Posterior cingulate gyrus (tissue), 11 donors: ENCODE measurements at places on chromosomes 2 and 18.

- DNase-seq = no peak
These were observed 206.1 kb upstream of the REV1 start for GRCh38 chr2:99695944-99696253.

DNA sequence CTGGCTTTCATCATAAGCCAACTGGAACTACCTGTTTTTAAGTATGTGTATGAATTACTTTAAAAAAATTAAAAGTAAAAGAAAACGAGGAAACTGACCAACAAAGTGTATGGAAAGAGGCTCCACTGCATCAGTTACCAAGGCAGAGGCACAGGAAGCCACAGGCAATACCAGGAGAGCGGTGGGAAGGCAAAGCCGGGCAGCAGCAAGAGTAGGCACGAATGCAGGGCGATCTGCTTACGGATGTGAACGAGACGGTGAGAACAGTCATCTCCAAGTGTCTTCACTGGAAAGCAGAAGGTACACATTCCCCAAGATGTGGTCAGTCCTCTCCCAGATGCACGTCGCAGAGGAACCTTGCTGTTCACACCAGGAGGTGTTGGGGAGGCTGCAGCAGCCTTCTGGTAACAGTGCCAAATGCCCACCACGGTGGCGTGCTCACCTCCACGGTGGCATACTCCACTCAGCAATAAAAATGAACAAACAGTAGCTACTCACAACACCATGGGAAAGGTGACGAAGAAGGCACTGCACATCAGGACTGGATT, 43.1 kb downstream of the HS6ST1 start:
- no peak for DNase-seq

- peak; percentile 88 for DNase-seq
These were observed 9.7 kb upstream of the WNT10A start for GRCh38 chr2:218870984-218871344.

DNA sequence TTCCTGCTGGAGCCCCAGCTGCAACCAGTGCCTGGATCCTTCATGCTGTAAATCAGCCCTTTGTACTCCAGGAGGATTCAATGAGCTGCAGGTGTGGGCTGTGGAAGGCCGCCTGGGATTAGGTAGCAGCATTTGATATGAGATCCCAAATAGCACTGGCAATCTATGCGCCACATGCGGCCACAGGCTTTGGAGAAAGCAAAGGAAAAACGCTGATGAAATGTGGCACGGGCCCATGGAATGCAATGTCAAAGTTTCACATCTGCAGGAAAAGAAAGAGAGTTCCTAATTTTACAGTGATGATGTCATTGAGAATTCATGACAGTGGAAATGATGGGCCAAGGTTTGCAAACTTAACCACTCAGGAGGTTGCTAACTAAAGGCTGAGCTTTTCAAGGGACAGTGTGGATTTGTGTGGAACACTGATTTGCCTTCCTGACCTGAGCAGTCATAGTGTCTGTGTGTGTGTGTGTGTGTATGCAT, 216.4 kb upstream of the OSR1 start:
- no peak for DNase-seq

- DNase-seq = no peak
These were observed 42.6 kb downstream of the ARHGAP15 start for GRCh38 chr2:143171817-143172216.

- DNase-seq = peak; percentile 75
These were observed 37.3 kb downstream of the GREB1 start for GRCh38 chr2:11571170-11571569.

- no peak for DNase-seq
These were observed 22.4 kb downstream of the ODC1 start for GRCh38 chr2:10425699-10426098.

DNA sequence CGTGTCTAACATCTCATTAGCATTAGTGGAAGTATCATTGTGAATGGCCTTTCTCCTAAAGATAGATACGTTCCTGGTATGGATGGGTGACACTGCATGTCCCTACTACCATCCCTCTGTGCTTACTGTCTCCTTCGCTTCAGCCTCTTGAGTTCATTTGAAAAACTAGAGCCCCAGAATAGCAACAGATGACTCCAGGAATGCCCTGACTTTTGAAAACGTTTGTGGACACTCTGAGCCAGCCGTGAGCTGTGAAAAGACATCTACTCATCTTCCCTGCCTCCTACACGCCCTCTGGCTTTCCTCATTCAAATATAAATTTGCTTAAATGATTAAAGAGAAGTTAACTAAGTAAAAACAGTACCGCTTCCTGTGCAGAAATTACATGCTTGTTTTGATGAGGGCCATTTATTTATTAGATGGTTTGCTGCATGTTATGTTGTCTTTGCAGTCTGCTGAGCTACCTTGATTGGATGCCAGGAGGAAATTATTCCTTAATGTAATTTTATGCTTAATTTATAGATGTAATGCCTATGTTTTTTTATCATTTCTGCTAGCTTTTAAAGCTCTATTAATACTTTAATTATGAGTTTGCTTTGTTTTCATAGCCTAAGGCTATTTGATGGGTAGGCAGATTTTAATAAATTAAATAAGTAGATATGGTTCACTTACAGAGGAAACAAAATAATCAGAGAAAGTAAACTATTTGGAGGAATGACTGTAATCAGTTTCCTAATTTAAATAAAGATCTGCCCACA, 32.1 kb upstream of the MYO3B start:
- no peak for DNase-seq

- DNase-seq = no peak
These were observed 17.5 kb downstream of the STAT1 start for GRCh38 chr2:190996338-190996946.

DNA sequence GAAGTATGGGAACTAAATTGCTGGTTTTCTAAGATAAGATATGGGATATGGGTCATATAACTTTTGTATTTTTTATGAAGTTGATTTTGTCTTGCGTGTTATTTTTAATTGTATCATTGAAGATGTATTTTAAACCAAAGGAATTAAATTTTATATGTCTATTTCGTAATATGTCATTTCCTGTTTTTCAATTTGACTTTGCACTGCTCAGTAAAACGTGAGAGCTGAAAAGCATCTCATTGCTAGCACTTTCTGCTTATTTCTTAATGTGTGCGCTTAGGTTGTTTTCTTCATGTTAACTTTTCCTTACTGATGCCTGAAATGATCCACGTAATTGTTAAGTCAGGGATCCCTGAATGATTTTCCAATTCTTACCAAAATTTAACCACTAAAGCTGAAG, 41.2 kb upstream of the KLF11 start:
- DNase-seq = no peak

DNA sequence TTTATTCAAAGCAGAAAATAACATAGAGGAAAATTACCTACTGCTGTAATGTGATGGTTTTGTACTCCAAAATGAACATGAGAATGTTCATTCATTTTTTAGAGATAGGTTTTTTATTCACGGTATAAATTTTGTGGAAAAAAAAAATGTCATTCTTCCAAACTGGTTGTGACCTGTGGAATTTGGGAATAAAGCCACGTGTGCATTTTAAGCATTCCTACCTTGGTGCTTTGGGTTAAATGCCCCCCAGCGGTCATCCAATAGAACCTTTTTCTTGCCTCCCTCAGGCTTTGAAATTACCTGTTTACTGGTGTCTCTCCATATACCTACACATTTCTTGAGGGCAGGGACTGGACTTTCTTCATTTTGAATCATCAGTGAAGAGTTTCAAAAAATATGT, 740.7 kb downstream of the DPP10 start:
- no peak for DNase-seq

DNA sequence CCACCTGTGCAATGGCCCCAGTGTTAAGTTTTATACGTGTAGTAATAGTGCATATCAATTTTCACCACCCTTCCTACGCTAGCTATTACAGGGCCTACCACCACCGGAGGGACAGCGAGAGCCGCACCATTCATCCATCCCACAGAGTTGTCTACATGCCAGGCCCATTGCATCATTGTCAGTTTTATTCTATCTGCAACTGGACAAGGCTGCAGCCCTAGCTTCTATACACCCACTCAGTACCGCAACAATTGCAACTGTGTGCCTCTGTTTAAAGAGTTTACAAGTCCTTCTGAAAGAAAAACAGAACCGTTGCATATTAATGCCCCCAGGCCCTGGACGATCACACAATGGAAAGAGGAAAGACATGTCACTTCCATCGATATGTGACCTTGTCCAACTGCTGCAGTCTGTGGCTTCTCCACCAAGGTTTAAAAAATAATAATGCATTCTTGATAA, 58.6 kb downstream of the ZEB2 start:
- DNase-seq = peak; percentile 89

GRCh38 chr18:23703987-23704384, 14.7 kb downstream of the LAMA3 start:
- DNase-seq = no peak

DNA sequence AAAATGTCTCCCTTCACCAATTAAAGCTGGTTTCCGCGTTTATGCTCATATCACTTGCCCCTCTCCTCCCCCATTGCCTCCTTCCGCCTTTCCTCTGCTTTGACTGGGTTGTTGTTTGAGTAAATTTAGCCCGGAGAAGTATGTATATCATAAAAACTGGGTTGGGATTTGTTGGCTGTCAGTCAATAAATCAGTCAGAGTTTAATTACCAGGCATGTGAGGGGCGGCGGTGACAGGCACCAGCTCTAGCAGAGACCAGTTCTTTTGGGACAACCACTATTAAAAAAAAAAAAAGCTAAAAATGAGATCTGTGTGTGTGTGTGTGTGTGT, 382.4 kb upstream of the SMIM21 start:
- DNase-seq = no peak
